ENCODE measurements at places on chromosomes 6 and 20. TPM values are rescaled to one million over a fixed set of nuclear protein-coding genes. Genes with fewer than 3 reads are reported as not detected.

Gene TMEM200A
- 11.2 TPM for total RNA-seq

Gene TRDN
- not detected for total RNA-seq

Gene PAK5
- total RNA-seq: not detected

Gene TAAR5
- total RNA-seq: not detected

Gene CD93
- 0.21 TPM for total RNA-seq

Gene ENPP4
- 0.27 TPM for total RNA-seq

Gene MACROD2
- total RNA-seq: 2.5 TPM

Gene COQ3
- 4.8 TPM for total RNA-seq

Gene IL22RA2
- not detected for total RNA-seq

Gene HDGFL1
- not detected for total RNA-seq

Gene MATN4
- not detected for total RNA-seq

Gene PCSK2
- total RNA-seq: not detected

Gene RIPPLY2
- not detected for total RNA-seq

Gene LY6G6D
- not detected for total RNA-seq
